ENCODE measurements at places on chromosomes 2 and 18.

DNA sequence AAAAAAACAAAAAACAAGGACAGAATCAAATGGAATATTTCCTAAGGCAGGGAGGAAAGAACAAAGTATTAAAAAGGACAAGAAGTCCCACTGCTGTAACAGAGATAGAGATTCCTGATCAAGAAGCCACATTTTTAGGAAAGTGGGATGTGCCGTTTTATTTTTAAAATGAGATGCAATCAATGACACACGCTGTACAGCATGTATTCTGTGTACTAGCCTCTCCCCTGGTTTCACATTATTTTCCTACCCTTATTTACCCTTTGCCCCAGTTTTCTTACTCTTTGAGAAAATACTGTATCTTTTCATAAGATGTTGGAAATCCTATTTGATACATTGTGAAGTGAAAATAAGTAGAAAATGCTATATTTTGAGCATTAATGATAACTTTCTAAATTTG lies 45.8 kb downstream of the E2F6 start:
- no peak for DNase-seq

GRCh38 chr2:38712871-38713270 lies 38.3 kb downstream of the SRSF7 start:
- DNase-seq: no peak

- DNase-seq: no peak
Measured at GRCh38 chr2:69309351-69310110, 77.5 kb downstream of the GFPT1 start.

- DNase-seq: no peak
Measured at GRCh38 chr2:171882089-171882769, 11.8 kb downstream of the SLC25A12 start.

DNA sequence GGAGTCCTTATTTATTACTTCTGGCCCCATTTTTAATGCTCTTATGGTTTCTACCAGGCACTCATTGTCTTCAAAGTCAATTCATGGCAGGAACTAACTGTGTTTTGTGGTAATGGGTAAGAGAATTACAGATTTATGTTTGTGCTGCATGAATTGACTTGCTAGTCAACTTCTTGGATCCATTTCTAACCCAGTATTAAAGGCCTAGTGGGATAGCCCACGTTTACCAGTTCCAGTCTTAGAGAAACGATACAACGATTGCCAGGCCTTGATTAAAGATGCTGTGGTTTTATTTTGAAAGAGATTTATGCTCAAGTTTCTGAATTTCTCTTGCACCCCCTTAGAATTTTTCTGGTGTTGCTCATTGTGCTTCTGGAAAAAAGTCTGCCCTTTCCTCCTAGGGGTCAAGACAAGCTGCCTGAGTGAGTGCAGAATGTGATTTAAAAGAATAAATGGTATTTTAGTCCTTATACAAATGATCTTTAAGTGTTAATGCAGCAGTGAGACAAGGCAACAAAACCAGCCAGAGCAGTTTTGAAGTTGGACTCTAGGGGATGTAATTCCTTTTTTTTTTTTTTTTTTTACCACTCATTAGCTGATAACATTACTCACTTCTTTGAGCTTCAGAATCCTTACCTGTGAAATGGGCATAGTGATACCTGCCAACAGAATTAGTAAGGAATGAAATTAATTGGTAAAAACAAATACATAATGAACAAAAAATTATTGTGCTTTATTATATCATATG lies 101.5 kb downstream of the ARHGAP15 start:
- no peak for DNase-seq

DNA sequence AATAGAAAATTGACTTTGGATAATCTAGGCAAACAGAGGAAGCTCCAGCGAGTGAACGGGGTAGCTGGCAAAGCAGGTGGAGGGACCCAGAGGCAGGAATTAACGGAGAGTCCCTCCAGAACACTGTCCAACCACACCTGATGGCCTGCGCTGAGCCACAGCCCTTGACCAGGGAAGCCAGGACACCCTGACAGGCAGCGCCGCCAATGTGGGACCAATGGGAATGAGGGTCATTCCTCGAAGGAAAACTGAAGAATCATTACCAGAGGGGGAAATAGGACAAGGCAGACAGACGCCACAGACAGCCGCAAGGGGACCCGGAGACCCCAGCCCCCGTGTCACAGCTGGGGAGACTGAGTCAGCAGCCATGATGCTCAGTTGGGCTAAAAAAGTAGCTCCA lies 40.8 kb downstream of the HDAC4 start:
- DNase-seq: no peak

- no peak for DNase-seq
Measured at GRCh38 chr2:21067125-21067524, 23.3 kb upstream of the APOB start.

GRCh38 chr2:154700136-154700535 lies 1.6 kb downstream of the KCNJ3 start:
- no peak for DNase-seq

DNA sequence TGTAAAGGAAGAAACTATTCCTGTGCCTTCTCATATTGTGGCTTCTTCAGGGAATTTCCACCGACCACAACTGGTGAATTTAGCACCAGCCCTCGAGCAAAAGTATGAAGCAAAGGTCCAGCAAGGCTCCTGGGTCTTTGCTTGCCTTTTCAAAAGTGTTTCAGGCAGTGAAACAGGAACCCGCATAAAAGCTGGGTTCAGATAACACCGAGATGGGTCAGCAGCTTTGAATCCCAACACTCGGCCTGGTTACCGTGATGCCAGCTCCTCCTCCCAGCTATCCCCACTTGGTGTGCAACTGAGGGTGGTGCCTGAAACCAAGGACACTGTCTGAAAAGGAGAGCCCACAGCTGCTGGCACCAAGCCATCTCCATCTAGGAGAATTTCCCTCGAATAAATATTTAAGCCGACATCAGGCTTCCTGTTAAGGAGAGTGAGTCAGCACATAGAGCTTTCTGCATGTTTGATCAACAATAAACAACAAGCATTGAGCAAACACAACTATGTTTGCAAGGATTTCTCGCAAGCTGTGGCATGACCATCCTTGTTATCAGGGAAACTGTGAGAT lies 69.5 kb downstream of the ANTXR1 start:
- DNase-seq: peak; percentile 80
